ENCODE measurements at places on chromosomes 6 and 20.

- no peak for DNase-seq
Measured at GRCh38 chr20:60283281-60283680, 325.1 kb downstream of the CDH26 start.

GRCh38 chr6:157059781-157060180, 263.5 kb downstream of the TMEM242 start:
- DNase-seq = peak; percentile 47

- DNase-seq = no peak
Measured at GRCh38 chr6:130282234-130282995, 59.7 kb upstream of the SAMD3 start.

- DNase-seq = no peak
Measured at GRCh38 chr6:46967826-46968349, 46.1 kb upstream of the ADGRF5 start.

DNA sequence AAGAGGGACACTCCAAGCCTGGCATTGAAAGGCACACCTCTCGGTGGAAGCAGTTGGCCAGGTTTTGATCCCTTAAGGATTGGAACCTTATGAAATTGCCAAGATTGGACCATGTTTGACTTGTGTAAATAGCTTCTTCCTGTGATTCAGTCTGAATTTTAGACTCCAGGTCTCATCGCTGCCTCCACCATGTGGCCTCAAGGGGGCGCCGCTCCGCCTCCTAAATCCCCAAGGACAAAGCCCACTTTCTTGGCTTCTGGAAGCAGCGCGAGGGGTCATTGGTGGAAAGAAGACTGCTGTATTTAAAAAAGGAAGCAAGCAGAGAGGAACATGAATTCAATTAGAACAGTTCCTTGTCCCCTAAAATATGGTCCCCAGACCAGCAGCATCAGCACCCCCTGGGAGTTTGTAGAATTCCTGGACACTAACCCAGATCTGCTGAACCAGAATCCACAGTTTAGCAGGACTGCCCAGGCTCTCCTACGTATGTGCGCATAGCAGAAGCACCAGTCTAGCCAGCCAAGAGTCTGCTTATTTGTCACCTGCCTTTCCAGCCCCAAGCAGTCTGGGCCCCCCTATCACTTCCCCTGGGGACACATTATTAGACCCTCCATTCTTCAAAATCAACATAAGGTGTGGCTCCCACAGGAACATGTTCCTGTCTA, 108.5 kb downstream of the LY86 start:
- peak; percentile 86 for DNase-seq

DNA sequence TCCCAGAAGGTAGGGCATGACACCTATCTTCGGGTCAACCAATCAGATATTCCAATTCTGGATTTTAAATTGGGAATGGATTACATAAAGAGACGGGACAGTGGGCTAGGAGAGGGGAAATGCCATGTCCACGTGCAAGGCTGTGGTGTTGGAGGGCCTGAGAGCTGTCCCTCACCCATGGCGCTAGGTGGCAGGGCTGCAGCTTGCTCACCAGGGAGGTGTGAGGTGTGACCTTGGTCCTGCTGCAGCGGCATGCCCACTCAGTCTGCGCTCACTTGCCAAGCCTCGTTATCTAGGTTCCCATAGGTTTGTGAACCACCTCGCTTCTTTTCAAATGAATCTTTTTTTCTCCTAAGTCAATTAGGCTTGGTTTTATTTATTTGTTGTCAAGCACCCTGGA, 19.4 kb upstream of the CST3 start:
- DNase-seq = no peak

DNA sequence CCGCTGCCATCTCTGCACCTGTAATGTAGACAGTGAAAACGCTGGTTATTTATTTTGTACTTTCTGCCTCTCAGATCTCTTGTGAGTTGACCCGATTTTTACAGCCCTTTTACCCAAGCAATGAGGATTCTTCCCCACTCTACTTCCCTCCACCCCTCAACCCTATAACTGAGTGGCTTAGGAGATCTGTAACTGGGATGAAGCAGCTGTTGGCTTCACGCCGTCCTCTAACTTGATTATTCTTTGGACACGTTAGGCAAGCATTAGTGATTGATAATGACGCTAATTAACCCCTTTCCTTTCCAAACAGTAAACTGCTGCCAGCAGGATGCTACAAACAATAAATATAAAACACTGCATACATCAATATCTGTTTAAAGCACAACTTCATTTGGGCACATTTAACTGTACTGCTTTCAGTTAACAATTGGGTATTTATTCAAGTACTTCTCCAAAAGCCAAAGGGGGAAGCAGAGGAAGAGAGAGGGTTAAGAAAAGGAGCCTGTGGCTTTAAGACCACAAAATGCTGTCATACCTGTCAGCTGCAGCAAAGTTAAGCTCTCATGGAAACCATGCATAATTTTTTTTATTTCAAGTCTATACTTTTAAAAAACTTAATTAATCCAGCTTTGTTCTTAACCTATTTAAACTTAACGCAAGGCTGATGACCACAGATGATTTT, 21.2 kb downstream of the TFAP2A start:
- no peak for DNase-seq
